Uterus (tissue), 4 donors: ENCODE measurements at places on chromosomes 16 and 17. TPM values are rescaled to one million over a fixed set of nuclear protein-coding genes. Genes with fewer than 3 reads are reported as not detected.
A peak's percentile ranks its signal among the peaks of the same experiment; 100 is the strongest.

OSGIN1 gene
- total RNA-seq: 1.2 TPM

KRT33B gene
- total RNA-seq: not detected

SULT1A4 gene
- 2.9 TPM for total RNA-seq

DNA sequence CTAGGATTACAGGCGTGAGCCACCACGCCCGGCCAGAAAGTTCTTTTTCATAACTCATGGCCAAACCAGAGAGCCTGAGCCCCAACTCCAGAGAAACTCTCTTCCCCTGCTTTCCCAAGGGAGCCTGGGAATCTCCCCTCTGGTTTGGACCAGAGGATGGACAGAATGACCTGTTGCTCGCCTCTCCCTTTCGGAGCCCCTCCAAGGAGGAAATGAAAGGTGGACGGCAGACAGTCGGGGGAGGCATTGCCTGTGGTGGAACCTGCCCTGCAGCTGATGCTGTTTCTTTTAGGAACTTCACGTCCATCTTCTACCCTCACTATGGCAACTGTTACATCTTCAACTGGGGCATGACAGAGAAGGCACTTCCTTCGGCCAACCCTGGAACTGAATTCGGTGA is 65.5 kb downstream of the SCNN1B start:
- DNase-seq: no peak
- no peak overlapping the region for H3K4me3 ChIP-seq
- no peaks in the 10 kb centered on the region for H3K27me3 ChIP-seq
- no peak overlapping the region for H3K27ac ChIP-seq

GRCh38 chr16:77613095-77613494 is 109.2 kb upstream of the NUDT7 start:
- no peak overlapping the region for H3K4me3 ChIP-seq
- no peaks in the 10 kb centered on the region for H3K36me3 ChIP-seq
- H3K27ac ChIP-seq: no peak overlapping the region
- no peak for DNase-seq

DNA sequence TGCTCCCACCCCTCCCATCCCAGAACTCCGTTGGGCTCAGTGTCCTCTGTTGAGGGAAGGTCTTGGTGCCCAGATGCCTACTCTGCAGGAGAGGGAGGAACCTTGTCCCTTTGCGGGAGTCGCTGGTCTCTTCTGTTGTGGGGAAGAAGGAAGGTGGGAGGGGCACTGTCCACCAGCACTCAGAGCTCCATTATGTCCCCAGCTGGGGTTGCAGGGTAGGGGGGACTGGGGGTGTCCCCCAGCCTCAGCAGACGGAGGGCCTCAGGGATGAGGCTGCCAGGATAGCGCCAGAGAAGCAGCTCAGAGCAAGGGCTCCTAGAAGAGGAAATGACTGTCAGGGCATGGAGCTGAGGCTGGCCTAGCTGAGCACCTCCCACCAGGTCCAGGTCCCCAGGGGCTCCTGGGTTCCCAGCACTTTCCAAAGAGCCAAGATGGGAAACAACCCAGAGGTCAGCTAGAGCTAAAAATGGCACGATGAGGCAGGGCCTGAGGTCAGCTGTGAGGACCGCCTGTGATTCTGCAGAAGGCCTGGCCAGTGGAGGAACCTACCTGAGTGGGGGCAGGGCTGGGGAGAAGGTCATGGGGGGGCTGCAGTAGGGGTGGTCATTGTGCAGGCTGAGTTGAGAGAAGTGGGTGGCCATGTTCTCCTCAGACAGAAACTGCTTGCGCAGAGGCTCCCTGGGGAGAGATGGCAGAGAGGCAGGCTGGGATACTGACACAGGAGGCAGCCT is 893 bp downstream of the HCFC1R1 start:
- H3K27ac ChIP-seq: peak overlapping the region; percentile 94
- H3K4me1 ChIP-seq: peaks cover 18% of the 10 kb centered on the region
- H3K27me3 ChIP-seq: no peaks in the 10 kb centered on the region
